Left cardiac atrium (tissue), 4 donors: ENCODE measurements at places on chromosomes 6 and 20.

- no peak for DNase-seq
Observed at GRCh38 chr6:35170891-35171290, 29.8 kb upstream of the TCP11 start.

DNA sequence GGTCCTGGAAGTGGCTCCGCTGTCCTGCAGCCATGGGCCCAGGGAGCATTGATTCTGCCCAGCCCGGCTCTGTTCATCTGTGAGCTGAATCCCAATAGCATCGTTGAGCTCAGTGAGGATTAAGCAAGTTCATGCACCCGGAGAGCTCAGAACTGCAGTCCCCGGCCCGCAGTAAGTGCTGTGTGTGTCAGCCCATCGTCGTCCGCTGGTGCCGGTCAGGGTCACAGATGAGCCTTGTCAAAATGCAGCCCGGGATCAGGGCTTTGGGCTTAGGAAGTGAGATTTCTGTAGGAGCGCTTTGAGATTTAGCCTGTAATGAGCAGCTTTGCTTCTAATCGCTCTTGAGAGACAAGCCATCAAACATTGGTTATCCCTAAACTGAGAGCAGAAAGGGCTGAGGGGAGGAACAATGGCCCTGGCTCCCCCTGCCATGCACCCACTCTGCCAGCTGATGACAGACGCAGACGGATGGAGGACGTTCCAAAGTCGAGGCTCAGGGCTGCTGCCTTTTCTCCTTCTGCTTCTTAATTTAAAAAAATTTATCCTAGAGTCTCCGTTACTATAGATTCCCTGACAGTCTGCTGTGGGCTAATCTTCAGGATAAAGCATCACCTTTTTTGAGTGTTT lies 25.6 kb upstream of the SULF2 start:
- DNase-seq, result peak; percentile 11

DNA sequence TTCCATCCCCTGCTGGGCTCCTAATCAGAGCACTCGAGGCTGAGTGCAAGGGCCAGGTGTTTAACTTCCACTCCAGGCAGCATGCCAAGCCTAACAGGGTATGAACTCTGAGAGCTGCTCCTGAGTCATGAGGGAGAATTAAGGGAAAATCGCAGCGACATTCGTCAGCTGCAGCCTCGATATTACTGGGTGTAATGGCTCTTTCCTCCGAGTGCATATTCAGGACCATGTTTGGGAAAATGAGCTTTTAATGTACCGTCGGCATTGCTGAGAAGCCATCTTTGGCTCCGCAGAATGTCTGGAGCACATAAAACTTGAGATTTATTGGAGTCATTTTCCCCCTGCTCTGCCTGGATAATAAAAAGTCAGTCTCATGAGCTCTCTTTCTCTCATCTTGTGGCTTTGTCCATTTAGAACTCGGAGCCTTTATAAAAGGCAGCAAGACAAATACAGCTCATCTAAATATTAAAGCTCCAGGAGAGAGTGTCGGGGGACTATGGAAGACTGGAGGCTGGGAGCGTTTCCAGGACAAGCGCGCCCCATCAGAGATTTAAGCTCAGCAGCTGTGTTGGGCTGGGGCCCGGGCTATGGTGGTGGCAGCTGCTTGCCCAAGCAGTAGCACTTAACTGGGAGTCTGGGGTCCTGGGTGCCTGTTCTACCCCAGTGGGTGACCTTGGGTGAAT lies 103.7 kb downstream of the TOX2 start:
- peak; percentile 45 for DNase-seq

DNA sequence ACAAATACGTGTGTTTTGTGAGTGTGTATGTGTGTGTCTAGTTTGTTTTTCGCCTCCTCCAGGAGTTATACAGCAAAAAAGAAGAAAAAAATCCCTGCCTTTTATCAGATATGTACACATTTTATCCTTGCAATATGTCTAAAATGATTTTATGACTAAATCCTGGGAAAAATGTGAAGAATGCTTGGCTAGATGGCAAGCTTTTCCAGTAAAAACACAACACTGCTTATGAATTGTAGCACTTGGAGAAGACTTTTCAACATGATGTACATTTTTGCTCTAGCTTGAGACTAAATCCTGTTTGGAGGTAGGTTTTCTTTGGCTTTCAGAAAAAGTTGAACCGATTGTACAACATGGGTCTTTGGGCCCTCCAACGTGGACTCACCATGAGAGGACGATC lies 160.2 kb downstream of the GMPR start:
- DNase-seq, result no peak

DNA sequence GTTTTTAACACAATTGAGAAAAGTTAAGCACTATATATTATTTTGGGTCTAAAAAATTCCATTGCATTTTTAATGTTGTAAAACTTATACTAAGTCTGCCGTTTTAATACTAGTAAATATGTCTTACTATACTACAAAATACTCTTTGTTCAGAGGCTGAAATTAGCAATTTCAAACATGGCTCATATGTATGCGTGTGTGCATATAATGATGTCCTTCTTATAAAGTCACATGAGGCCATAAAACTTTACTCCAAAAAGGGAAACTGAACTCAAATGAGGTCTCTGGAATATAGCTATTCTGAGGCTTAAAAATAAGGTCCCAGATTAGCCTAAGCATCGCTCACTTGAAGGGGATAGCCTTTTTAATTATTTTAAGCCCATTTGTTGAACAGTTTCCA lies 224.0 kb downstream of the MYLK4 start:
- DNase-seq, result no peak

DNA sequence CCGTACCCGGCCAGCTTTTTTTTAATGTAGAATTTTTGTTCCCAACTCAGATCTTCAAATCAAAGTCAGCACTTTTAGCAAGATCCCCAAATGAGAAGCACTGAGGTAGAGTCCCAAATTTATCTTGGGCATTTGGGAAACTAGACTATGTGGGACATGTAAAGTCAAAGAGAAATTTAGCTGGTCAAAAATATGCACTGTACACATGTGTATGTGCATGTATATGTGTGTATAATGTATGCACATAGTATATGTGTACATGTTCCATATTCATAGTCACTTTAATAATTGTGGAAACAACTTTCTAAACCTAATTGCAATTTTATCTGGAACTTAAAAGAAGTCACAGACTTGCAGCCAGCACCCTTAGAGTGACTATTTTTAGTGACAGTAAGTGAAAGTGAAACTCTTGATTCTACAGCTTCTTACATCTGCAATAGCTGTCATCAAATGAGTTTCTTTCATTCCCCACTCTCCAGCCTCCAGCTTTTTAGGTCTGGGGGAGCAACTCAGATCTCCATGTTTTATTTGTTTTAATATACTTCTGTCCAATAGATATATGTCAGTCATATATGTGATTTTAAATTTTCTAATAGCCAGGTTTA lies 53.6 kb downstream of the CDC40 start:
- no peak for DNase-seq

- no peak for DNase-seq
Observed at GRCh38 chr20:23150304-23151007, 64.3 kb upstream of the CD93 start.

GRCh38 chr6:159887146-159887545 lies 3.6 kb upstream of the MAS1 start:
- DNase-seq, result no peak

DNA sequence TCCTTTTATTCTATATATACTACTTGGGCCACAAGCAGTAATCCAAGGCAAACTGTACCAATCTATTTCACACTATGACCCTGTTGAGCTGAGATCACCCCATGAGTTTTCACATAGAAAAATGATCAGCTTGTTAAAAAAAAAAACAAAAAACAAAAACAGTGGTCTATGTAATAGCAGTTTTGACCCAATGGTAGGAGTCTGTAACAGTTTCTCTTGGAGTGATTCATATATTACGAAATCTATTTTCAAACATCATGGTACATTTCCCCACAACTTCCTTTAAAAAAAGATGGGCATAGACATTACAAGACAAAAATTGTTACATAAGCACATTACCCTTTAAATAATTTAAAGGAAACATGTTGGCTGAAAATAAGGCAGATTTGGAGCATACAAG lies 78.1 kb downstream of the PRSS35 start:
- DNase-seq, result no peak

- no peak for DNase-seq
Observed at GRCh38 chr6:26330859-26331217, 34.2 kb upstream of the BTN3A2 start.

GRCh38 chr6:74048387-74048786 lies 352.4 kb downstream of the CD109 start:
- no peak for DNase-seq

GRCh38 chr20:61573415-61574305 lies 321.6 kb downstream of the CDH4 start:
- DNase-seq, result no peak

- no peak for DNase-seq
Observed at GRCh38 chr6:122180132-122180531, 219.3 kb upstream of the HSF2 start.

DNA sequence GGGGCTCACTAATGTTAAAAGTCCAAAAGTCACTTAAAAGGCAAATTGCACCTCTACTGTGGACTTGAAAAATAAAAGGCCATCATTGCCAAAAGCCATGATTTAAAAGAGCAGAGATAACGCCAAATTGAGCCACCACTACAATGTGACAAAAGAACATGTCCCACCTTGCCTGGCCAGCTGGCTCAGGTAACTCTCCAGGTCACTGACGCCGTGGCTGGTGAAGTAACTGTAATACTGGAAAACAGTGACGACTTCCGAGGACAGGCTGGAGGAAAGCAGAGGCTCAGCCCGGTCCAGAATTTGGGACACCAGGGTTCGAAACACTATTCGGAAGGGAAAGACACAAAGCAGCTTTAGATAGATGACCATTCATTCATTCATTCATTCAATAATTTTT lies 29.3 kb upstream of the ARMH2 start:
- no peak for DNase-seq

DNA sequence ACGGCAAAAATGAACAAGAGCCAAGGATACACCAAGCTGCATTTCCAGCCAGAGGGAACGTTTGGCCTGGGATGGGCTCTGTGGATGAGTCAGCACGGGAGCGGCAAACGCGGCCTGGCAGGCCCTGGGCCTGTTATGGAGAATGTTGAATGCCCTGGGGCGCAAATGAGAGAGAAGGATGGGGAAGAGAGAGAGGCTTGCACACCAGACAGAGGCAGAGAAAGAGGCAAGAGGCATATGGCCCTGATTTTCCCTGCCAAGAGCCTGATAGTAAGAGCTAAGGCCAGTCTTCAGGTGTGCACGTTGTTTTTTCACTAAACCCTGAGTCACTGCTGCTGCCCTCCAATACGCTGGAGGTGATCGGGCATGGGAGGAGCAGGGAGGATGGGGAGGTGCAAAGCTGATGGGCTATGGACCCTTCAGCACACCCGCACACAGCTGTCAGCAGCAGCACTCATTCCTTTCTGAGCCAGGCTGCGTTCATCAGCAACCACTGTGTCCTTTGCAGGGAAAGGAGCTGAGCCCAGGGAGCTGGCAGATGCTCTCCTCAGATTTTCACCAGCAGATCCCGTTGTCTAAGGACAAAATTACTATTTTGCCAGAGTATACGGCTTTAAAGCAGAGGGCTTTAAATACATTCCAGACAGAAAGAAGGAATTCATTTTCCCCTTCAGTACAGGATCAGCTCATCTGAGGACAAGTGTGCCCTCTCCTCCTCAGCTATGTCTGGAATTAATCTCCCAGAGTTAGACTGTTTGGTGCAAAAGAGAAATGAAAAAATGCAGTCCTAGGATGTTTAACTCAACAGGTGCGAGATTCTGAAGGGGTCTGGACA lies 61.7 kb upstream of the SLC22A23 start:
- peak; percentile 46 for DNase-seq

GRCh38 chr20:519999-520398 lies 23.6 kb downstream of the CSNK2A1 start:
- DNase-seq, result no peak

DNA sequence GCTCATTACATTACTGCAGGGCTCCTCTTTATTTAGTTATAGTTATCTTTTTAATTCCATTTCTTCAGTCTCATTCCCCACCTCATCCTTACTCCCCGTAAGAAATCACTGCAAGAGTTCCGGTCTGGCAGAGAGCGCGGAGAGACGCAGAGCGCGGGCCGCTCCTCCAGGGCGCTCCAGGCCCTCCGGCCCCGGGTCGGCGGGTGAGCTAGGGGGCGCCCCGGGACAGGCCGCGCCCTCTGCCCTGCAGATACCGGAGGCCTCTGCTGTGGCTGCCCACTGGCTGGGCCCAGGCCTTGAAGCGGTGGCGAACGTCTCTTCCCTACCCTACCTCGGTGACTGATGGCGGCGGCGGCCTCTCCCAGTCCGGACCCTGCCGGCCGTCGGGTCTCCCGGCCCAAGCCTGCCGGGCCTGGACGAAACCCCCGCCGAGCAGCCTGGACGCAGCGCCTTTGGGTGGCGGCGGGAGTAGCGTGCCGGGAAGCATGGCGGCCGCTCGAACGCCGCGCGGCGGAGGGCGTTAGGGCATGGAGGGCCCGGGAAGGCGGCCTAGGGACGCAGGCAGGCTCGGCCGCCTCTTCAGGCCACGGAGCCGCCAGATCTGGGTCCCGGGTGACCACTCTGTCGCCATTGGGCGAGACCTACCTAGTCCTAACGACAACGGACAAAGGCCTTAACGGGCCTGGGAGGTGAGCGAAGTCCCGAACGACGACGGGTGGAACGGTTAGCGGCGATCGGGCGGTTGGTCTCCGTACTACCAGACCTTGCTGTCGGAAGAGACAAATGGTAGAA lies 16.4 kb upstream of the HMGN4 start:
- DNase-seq, result peak; percentile 87

DNA sequence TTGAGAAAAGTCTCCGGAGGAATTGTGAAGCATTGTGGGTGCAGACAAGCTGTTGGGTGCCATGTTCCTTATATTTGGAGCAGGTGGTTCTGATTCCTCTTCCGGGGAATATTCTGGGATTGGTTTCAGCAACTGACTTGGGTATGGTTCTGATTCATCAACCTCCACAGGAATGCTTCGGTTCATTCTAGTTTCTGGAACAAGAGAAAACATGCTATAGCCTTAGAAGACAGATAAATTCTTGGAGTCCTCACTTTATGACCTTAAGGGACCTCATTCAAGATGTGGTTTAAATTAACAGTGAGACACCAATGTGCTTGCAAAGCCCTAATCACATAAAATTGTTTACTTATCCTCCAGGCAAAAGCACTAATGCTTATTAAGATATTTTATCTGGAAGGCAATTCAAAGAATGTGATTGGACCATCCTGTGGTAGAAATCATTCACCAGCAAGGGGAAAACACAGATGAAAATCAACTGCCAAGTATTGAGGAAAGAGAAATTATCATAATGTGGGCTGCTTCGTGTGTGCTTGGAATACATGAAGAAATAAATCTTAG lies 13.7 kb downstream of the TRAF3IP2 start:
- no peak for DNase-seq

- DNase-seq, result no peak
Observed at GRCh38 chr6:146928503-146928902, 275.7 kb upstream of the STXBP5 start.

- DNase-seq, result peak; percentile 84
Observed at GRCh38 chr20:64083378-64083803, 807 bp downstream of the LKAAEAR1 start.

DNA sequence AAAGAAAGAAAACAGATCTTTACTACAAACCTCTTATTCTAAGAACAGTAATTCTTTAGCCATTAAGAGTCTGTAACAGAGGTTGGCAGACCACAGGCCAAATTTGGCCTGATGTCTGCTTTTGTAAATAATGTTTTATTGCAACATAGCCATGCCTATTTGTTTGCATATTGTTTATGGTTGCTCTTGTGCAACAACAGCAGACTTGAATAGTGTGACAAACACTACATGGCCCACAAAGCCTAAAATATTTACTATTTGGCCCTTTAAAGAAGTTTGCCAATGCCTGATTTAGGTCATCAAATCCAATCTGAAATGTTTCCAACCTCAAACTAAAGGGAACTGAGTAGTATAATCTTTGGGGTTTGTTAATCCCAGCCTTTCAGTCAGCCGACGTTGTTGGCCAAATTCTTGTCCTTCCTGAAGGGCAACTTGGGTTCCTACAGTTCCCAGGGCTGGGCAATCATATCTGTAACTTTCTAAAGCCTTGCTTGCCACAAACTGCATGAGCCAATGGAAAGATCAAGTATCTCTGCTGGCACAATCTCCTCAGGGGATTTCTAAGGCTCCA lies 33.9 kb upstream of the TBC1D20 start:
- no peak for DNase-seq
